ENCODE measurements at places on chromosomes 2 and 18.

DNA sequence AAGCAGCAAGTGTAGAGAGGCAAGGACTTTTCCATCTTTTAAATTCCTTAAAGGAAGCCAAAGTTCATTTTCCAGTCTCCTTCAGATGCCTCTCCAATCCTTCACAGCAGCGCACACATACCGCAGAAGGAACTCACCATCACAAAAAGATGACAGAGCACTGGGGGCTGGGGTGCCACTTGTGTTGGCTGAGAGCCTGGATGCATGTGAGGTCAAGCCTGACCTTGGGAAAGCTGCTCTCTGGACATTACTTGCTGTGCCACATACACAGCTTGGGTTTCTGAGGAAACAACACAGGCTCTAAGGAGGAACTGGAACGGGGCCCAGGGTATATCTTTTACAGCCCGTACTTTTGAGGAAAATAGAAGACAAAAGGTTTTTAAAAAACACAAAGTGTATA lies 364.3 kb upstream of the MEX3C start:
- DNase-seq: no peak

- no peak for DNase-seq
Observed at GRCh38 chr18:3069671-3070433, 56.9 kb upstream of the LPIN2 start.

DNA sequence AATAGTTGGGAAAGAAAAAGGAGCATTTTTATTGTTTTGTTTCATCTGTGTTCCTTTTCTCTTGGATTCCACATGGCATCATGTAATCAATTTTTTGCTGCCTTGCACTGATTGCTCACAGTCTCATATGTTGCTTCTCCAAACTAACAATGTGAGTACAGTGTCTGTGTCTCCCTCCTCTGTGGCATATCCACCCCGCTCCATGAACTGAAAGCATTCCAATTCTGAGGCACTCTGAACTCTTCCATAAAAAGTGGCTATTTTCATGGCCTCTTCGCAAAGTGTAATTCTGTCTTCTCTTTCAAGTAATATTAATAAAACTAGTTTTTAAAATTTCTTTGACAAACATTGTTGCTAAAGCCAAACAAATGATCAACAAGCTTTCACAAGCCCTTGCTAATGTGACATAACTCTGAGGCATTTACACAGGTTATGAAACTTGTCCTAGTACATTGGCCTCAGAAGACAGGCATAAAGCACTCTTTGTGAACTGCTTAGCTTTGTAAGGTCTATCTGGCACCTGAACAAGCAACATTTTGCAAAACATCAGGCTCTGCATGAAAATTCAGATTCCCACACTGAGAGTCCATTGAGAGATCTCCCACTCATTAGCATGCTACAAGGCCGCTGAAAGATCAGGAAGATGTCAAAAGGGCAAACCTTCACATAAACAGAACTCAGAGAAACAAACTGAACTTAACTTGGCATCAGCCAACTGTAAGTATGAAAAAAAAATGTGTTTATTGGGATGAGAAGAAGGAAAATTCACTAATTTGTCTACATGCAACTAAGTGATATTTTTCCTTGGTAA lies 33.0 kb downstream of the GPR75 start:
- no peak for DNase-seq

- no peak for DNase-seq
Observed at GRCh38 chr2:8169443-8169842, 512.4 kb upstream of the ID2 start.

GRCh38 chr2:39476524-39476923 lies 39.4 kb upstream of the MAP4K3 start:
- DNase-seq: no peak

- no peak for DNase-seq
Observed at GRCh38 chr2:159459279-159459678, 157.1 kb downstream of the BAZ2B start.

DNA sequence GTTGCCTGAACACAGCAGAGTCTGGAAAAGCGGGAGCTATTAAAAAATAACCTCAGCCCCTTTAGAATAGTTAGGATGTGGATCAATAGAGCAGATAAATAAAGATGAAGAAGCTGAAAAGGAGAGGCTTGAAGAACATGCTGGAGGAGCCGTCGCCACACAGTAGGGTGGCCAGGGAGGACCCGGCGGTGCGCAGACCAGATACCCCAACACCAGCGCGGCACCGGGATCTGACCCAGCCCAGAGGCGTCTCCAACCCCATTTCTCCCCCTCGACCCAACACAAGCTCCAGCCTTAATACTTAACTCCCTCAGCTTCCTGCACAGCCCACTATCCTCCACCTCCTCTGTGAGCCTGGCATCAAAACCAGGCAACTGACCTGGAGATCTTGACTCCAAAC lies 16.0 kb downstream of the CYB5A start:
- DNase-seq: no peak

DNA sequence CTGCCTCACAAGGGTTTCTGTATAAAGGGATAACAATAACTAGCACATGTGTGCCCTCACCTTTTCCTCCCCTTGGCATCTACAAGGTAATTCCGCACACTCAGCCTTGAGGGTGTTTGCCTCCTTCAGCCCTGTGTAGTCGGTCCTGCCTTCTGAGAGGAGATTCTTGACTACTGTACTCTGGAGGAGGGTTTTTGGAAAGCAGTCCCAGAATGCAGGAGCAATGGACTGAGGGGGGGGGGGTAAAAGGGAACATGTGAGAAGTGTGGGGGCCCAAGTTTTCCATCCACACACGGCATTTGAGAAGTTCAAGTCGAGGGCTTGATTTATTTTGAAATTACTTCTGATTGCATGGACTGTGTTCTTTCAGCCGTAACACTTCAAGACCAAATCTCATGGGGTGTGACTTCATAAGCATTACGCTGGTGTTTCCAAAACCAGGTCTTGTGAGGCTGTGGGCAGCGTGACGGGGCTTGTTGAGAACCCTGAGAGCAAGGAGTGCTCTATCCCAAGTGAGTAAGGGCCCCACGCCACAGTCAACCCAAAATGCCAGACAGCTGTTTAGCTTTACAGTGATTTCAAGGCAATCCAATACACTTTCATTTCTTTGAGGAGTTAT lies 198.7 kb upstream of the MEIS1 start:
- no peak for DNase-seq

DNA sequence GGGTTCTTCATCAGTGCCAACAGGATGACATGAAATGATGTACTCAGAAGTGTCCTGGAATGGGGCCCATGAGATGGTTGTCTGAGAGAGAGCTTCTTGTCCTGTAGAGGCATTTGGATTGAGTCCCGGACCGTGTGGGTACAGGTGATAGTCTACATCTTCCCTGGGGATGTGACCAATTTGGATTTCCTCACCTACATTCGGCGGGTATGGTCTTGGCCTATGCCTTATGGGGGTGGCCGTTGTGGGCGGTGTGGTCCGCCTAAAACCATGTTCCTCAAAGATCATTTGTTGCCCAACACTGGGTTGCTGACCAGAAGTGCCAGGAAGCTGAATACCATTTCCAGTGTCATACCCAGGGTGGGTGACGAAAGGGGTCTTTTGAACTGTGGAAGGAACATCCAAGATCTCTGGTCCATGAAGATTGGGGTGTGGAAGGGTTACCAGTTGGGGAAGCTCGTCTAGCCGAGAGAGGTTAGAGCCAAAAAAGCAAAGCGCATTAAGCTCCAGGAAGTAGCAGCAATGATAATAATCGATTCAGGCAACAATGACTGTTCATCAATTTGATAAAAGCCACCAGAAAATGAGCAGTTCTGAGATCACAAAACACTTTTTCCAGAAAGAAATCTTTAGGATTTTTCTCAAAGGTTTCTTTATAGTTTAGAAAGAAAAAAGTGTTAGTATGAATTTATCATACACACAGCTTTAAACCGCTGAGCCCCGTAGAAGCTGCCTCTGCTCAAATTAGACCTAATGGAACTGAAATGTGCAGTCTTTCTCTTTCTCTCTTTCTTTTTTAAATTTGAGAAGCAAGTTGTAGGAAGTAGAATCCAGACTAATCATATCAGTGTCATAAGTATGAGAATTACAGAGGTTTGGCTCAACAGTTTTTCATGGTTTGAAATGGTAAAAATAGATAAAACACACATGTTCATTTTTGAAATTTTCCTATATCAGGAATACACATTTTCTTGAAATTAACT lies 60.3 kb downstream of the ATIC start:
- DNase-seq: no peak

- no peak for DNase-seq
Observed at GRCh38 chr2:143344780-143345179, 215.6 kb downstream of the ARHGAP15 start.

DNA sequence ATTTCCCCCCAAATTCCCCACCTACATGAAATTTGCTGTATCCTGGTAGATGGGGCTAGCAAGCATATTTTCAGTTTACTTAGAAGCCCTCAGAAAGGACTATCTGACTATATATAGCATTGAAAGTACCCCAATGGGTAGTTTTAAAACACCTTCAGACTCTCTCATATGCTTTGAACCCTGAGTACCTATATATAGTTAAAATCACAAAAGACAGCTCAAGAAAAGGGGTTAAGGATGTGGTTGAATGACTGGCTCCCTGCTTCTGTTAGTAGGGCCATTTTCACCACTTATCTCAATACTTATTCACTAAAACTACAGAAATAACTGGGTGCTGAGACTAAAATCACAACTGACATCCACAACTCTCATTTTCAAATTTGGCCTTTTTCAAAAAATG lies 18.5 kb downstream of the WDPCP start:
- no peak for DNase-seq

DNA sequence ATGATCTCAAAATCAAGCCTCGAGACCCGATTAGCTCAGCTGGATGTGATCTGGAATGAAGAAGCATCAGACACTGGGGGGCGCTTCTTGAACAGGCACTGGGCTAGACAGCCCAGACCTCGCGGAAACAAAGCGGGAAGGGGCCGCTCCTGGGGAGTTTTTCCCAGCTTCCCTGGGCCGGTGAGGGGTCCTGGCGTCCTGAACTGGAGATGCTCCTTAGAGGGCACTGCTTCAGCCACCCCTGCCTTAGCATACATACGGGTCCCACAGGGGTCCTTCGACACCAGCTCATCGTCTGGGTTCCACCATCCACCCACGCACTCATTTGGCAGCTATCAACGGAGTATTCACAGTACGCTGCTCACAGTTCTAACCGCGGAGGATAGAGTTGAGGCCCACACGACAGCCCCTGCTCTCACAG lies 146.7 kb downstream of the TSN start:
- DNase-seq: no peak

- DNase-seq: no peak
Observed at GRCh38 chr2:26631401-26632170, 9.6 kb downstream of the CIB4 start.

DNA sequence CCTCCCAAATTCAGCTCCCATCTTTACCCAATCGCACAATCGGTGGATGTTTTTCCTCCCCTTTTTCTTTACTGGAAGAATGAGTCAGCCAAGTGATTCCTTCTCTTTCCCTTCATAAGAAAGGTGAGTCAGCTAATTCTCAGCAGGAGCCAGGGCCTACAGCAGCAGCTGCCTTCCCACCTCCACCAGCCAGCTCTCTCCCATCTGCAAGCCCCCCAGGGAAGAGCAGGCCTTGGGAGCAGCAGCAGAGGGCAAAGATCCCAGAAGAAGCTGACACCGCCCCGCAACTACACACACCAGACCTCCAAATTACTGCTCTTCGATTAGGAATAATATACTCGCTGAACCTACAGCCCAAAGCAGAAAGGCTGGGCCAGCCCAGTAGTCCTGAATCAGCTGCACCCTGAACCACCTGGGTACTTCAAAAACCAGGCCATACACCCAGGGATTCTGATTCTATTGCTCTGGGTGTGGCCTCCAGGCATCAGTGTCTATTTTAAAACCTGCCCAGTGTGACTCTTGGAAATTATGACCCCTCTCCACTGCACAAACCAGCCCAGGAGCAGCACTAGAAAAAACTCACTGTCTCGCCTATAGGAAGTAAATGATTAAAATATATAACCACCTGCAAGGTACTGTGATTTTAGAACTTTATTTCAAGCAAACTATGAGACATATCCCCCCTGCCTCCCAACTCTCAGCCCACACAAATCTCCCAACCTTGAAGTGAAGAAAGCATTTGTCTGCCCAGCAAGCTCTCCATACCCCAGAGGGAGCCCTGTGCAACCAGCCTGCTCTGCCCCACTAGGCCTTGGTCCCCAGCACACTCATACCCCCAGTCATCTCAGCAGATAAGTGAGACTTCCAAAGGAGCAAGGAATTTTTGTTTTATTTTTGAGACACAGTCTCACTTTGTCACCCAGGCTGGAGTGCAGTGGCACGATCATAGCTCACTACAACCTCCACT lies 7.3 kb downstream of the SFXN5 start:
- DNase-seq: peak; percentile 78

- DNase-seq: no peak
Observed at GRCh38 chr18:52723550-52723970, 383.6 kb downstream of the DCC start.

DNA sequence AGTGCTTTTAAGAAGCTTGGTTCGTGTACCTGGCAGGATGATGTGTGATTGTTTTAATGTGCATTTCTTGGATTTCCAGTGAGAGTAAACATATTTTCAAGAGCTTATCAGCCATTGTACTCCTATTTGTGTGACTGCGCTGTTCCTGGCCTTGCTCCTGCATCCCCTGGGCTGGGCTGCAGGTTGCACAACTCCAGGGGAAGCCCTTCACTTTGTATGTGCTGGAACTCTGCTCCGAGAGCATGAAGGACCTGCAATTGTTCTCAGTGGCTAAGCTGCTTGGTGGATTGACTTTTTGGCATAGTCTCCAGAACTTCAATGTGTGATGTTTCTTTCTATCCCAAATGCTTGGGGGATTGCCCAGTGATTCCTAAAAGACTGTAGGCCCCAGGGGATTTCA lies 18.8 kb downstream of the ATP6V1C2 start:
- DNase-seq: no peak

DNA sequence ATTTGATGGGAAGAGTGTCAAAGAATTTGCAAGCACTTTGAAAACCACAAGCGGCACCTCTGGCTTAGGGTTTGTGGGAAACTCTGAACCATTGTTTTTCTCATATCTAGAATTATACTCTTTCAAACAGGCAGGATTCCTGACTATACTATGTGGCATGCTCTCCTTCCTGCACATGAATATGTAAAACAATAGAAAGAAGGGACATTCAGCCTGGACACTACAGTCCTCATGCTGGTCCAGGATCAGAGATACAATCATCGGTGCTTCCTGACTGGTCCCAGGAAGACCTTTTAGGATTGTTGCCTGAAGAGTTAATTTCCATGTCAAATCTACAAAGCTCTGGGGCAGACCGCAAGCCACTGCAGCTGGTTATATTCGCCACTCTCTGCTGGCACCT lies 55.7 kb upstream of the RASGRP3 start:
- DNase-seq: no peak

DNA sequence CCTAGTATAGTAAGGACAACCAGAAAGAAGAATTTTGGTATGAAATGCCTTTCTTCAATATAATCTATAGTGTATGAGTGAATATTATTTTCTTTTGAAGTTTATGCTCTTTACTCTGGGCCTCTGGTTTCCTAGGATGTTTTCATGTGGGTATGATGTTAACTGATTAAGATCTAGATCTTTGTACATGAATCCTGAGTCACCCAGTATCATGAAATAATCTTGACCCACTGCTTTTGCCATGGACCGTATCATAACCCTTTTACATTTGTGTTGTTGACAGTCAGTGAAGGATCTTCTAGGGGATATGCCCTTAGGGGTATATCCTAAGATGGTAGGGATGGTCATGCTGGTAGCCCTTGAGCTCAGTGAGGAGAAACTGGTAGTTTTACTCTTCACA lies 100.3 kb downstream of the RAB3GAP1 start:
- no peak for DNase-seq
